ENCODE measurements at places on chromosomes 2 and 18. TPM values are rescaled to one million over a fixed set of nuclear protein-coding genes. Genes with fewer than 3 reads are reported as not detected.
A peak's percentile ranks its signal among the peaks of the same experiment; 100 is the strongest.

The BOLL gene
- not detected for total RNA-seq

The NEURL3 gene
- 0.38 TPM for total RNA-seq

The SULT6B1 gene
- total RNA-seq, result not detected

The CAPN14 gene
- 0.14 TPM for total RNA-seq

DNA sequence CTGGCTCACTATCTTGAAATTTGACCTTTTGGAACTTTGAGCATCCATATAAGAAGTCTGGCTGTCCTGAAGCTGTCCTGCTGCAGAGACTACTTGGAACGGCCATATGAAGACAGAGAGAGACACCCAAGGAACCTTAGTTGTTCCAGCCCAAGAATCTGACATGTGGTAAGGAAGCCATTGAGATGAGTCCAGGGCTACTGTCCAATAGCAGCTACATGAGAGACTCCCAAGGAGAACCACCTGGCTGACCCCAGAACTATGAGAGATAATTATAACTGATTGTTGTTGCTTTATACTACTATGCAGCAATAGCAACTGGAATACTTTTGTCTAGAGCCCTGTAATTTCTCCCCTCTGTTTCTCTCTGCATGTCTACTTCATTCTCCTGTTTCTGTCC is 234.3 kb upstream of the TANK start:
- no peak for DNase-seq
- peaks cover 6% of the 10 kb centered on the region for H3K4me1 ChIP-seq
- no peak overlapping the region for H3K27ac ChIP-seq
- H3K36me3 ChIP-seq, result no peaks in the 10 kb centered on the region

- H3K4me3 ChIP-seq, result no peak overlapping the region
- H3K27ac ChIP-seq, result no peak overlapping the region
- no peak for DNase-seq
- H3K4me1 ChIP-seq, result no peaks in the 10 kb centered on the region
- H3K36me3 ChIP-seq, result no peaks in the 10 kb centered on the region
Measured at GRCh38 chr2:122368576-122369243, 613.3 kb downstream of the TSN start.

The RFTN2 gene
- 8.1 TPM for total RNA-seq

GRCh38 chr2:6412533-6413091 is 453.1 kb downstream of the CMPK2 start:
- no peaks in the 10 kb centered on the region for H3K36me3 ChIP-seq
- H3K4me3 ChIP-seq, result no peak overlapping the region
- H3K4me1 ChIP-seq, result no peaks in the 10 kb centered on the region
- no peak overlapping the region for H3K27ac ChIP-seq

- H3K27me3 ChIP-seq, result no peaks in the 10 kb centered on the region
- no peak overlapping the region for H3K4me3 ChIP-seq
- DNase-seq, result peak; percentile 23
- no peak overlapping the region for H3K27ac ChIP-seq
Measured at GRCh38 chr2:212408524-212408923, 130.1 kb downstream of the ERBB4 start.

- no peaks in the 10 kb centered on the region for H3K27me3 ChIP-seq
- H3K27ac ChIP-seq, result no peak overlapping the region
- H3K36me3 ChIP-seq, result no peaks in the 10 kb centered on the region
- DNase-seq, result no peak
- no peaks in the 10 kb centered on the region for H3K4me1 ChIP-seq
- H3K4me3 ChIP-seq, result no peak overlapping the region
Measured at GRCh38 chr2:240526521-240526920, 31.3 kb downstream of the ANKMY1 start.

DNA sequence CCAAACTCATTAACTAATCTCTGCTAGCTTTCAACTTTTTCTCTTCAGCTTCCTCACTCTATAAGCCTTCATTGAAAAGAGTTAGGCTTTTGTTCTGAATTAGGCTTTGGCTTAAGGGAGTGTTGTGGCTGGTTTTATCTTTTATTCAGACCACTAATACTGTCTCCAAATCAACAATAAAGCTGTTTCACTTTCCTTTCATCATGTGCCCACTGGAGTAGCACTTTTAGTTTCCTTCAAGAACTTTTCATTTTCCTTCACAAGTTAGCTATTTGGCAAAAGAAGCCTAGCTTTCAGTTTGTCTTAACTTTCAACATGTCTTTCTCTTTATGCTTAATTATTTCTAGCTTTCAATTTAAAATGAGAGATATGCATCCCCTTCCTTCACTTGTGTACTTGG is 271.7 kb upstream of the FSIP2 start:
- H3K27me3 ChIP-seq, result no peaks in the 10 kb centered on the region
- H3K4me3 ChIP-seq, result no peak overlapping the region
- no peaks in the 10 kb centered on the region for H3K4me1 ChIP-seq
- DNase-seq, result no peak
- no peak overlapping the region for H3K27ac ChIP-seq
- H3K36me3 ChIP-seq, result no peaks in the 10 kb centered on the region

The SNORC gene
- total RNA-seq, result 3.1 TPM

DNA sequence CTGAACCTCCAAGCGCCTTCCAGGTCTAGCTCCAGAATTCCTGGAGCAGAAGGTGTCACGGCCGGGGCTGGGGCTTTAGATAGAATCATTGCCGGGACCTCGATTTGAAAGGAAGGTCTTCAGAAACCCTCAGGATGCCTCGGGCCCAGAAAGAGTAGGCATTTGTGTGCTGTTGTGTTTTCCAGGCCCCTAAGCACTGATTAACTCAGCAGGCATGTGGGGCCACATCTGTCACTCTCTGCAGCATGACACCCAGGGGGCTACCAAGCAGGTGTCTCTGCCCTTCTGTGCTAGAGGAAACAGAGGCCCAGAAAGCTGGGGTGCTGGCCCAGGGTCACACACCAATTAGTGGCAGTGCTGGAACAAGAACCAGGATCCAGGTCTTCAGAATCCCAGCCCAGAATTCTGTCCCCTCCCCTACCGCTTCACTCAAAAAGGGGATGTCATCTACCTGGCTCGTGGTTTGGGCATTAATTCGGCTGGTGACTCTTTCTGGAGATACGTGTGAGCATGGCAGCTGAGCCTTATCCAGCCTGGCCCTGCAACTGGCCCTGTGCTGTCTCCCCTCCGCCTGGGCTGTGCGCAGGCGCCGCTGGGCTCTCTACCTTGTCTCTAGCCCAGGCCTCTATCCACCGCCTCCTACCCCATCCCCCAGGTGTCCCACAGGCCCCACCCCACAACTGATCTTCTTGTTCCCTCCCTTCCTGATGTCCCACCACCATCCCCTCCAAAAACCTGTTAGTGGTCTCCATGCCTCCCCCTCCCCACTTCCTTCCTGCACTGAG is 245.4 kb downstream of the ATAD2B start:
- DNase-seq, result no peak
- H3K36me3 ChIP-seq, result no peaks in the 10 kb centered on the region
- H3K27me3 ChIP-seq, result no peaks in the 10 kb centered on the region
